ENCODE measurements at places on chromosomes 7 and 10. TPM values are rescaled to one million over a fixed set of nuclear protein-coding genes. Genes with fewer than 3 reads are reported as not detected.

GBX1 gene
- total RNA-seq: not detected

STOX1 gene
- 0.34 TPM for total RNA-seq

OR2A42 gene
- not detected for total RNA-seq

PFKFB3 gene
- total RNA-seq: 24.7 TPM

WDFY4 gene
- not detected for total RNA-seq

C10orf143 gene
- total RNA-seq: 0.73 TPM

AQP1 gene
- total RNA-seq: under 0.01 TPM

IL6 gene
- 16.8 TPM for total RNA-seq

TMEM213 gene
- total RNA-seq: not detected

ANLN gene
- 127 TPM for total RNA-seq

All from melanocyte of skin (primary cell).